ENCODE measurements at places on chromosomes 13 and 19.

GRCh38 chr13:24748061-24748400 lies 15.9 kb upstream of the RNF17 start:
- DNase-seq = no peak

DNA sequence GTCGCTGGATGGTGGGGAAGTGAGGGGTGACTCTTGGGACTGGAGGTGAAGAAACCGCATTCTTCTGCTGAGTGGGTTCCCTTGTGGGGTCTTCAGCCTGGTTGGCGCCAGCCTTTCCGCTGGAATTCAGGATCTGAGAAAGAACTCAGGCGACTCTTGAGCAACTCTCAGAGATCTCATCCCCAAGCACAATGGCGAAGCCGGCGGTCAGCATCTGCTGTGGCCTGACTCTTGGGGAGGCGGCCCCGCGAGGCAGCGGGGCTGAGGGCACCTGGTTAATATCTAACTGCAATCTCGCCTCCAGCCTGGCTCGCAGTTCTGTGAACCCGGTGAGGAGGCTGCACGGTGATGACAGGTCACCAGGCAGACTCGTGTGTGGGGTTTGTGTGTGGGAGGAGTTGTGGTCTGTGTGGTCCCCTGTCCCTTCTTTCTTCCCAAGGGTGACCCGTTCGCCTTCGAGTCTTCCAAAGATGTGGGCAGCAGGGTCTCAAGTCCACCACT lies 883 bp downstream of the ZNF441 start:
- peak; percentile 14 for DNase-seq

- DNase-seq = no peak
Measured at GRCh38 chr13:74229242-74229641, 95.0 kb upstream of the KLF12 start.

DNA sequence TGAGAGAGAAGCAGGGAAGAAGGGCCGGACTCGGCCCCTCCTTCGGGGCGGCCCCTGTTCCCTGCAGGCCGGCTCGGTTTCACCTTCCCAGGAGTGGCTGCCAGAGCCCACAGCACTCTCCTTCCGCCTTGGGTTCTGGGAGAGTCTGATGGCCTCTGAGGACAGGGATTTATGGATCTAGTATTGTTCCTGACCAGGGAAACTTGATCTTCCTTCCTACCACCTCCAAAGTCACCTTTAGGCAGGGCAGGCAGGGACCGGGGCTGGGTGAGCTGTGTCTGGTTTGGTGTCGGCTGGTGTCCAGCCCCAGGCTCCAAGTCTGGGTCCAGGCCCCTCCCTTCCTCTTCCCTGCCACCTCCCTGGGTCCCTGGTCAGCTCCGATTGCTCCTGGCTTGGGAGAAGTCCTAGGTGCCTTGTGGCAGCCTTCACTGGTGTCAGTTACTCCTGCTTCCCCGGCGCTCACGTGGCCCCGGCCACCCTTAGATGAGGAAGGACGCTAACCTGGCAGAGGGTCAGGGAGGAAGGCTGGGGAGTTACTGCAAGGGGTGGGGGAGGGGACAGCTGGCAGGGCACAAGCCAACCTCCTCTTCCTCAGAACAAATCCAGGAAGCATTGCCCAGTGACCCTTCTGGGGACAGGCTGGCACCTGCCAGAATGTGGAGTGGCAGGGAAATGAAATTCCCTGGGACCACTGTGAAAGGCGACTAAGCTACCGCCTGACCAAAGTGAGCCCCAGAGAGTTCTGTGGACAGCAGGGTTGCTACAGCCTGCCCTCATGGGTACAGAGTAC lies 18.8 kb downstream of the RFX1 start:
- no peak for DNase-seq

- DNase-seq = no peak
Measured at GRCh38 chr13:30745906-30746686, 10.8 kb downstream of the ALOX5AP start.

GRCh38 chr13:43258771-43259170 lies 235.4 kb downstream of the DNAJC15 start:
- no peak for DNase-seq

DNA sequence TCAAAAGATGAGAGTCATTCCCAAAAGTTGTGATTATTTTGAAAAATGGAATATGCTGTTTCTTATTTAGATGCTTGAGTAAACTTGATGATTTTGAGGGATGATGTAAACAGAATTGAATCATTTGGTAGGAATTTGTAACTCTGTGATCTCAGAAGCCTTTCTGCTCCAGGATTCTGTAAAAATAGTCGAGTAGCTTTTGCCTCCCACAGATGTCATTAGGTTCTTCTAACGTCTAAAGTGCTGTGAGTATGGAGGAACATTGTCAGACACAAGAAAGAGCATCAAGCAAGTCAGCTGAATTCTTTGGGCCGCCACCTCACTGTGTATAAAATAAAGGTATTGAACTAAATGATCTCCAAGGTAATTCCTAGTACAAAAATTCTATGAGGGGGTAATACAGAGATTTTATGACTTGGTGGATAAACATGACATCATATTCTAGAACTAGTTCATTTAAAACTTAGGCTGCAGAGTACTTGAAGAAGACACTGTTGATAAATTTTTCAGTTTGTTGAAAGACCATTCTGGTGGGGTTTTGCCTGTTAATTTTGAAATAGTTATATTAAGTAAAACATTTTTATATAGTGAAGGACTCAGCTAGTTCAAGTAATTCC lies 1.4 kb upstream of the GPR183 start:
- DNase-seq = no peak

DNA sequence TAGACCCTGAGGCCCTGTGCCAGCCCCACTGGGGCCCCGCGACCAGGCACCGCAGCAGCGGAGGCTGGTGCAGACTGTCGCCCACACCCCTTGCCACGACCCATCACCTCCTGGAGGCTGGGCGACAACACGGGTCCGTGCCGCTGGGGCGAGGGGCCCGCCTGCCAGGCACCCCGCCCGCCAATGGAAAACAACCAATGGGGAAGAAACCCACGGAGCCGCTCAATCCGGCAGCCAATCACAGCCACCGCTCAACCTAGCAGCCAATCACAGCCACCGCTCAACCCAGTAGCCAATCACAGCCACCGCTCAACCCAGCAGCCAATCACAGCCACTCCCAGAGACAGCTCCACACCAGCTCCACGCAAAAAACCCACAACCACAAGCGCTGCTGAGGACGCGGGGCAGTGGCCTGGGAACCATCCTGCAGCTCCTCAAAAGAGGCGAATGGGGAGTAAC lies 29.7 kb downstream of the GPX4 start:
- no peak for DNase-seq

DNA sequence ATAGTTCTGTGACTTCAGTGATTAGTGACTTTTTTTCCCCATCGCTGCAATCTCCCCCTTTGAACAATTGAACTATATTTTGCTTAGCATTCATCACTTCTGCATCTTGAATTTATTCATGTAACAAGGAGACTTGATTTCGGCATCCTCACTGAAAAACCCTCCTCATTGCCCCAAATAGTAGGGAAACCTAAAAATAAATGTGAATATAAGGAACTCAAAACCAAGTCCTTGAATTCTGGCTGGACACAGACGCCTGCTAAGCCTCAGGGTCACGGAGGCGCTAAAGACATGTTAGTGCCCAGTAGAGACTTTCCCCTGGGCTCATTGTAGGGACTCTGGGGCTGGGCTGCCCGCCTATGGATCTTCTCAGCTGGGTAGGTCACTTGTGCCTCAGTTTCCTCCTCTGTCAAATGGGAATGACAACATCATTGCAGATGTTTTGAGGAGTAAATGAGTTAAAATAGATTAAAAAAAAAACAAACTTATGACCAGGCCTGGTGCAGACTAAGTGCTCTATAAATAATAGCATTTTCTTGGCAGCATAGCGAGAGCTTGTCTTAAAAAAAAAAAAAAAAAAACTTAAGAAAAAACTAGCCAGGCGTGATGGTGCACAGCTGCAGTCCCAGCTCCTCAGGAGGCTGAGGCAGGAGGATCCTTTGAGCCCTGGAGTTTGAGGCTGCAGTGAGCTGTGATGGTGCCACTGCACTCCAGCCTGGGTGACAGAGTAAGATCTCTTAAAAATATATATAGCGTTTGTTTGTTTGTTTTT lies 1.8 kb upstream of the ADGRE5 start:
- no peak for DNase-seq

- DNase-seq = no peak
Measured at GRCh38 chr19:46993622-46994021, 26.0 kb upstream of the NPAS1 start.

GRCh38 chr13:47519626-47520025 lies 481.4 kb downstream of the SUCLA2 start:
- no peak for DNase-seq

GRCh38 chr13:27313770-27314169 lies 43.1 kb downstream of the RASL11A start:
- DNase-seq = no peak

- no peak for DNase-seq
Measured at GRCh38 chr19:16585808-16586476, 13.7 kb upstream of the SLC35E1 start.

GRCh38 chr13:39462428-39462827 lies 140.6 kb downstream of the LHFPL6 start:
- no peak for DNase-seq

DNA sequence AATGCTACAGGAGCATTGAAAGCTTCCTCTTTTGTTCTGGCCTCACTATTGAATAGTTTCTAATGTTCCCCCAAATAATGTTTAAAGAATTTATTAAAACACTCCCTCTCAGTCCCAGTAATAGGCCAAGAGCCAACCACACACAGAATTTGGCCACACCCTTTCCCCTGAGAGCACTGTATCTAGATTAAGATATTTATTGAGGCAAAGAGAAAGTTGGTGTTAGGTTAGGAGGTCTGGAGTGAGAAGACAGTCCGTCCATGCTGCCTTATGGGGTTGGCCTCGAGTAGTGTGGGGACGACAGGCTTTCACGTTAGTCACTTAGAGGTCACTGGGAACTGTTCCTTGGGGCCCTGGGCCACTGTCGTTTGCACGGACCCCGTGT lies 122.9 kb upstream of the RNF113B start:
- DNase-seq = no peak

GRCh38 chr19:30437869-30438268 lies 65.7 kb downstream of the ZNF536 start:
- no peak for DNase-seq

GRCh38 chr19:36266375-36266961 lies 51.6 kb downstream of the ZNF146 start:
- DNase-seq = no peak

- DNase-seq = no peak
Measured at GRCh38 chr13:30763786-30764413, 28.6 kb downstream of the ALOX5AP start.
